ENCODE measurements at places on chromosomes 3 and 15.

GRCh38 chr15:59349680-59350420, 22.8 kb downstream of the MYO1E start:
- DNase-seq = peak; percentile 60

DNA sequence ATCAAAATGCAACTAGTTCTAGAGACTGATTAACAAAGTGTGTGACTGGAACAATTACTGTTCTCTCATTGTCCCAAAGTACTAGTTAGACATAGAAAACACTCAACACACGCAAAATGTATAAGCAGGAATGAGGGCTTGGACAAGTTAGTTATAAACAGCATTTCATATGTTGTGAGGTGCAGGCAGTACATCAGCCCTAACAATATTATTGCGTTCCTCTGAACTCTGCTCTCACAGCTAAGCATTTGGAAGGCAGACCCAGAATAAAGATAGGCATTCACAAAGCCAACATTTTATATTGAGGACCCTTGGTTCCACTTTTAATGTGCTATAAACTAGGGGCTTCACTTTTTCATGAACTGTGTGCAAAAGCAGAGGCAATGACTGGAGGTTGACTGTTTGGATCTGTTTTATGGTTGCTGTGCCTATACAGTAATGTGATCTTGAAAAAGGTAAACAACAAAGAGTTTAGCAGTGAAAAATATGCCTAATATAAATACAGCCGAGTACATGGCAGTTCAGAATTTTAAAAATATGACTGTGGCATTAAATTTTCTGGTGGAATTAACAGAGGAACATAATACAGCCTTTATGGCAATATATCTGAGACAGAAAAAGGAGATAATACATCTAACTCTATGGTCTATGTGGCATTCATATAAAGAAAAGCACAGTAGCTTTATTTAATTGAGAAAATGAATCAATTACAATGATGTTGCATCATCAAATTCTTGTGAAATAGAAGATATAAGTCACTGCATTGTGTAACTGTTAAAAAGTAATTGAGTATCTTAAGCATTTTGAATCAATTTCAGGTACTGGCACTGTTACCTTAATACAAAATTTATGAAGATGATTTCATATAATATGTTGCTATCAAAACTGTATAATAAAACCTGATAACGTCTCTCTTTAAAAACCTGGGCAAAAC, 80.0 kb upstream of the SKOR1 start:
- DNase-seq = no peak

- DNase-seq = no peak
These were observed 8.1 kb downstream of the SNRPN start for GRCh38 chr15:24962880-24963279.

GRCh38 chr3:178454726-178455125, 81.5 kb upstream of the KCNMB2 start:
- no peak for DNase-seq

GRCh38 chr3:123317716-123318115, 116.0 kb downstream of the SEC22A start:
- DNase-seq = no peak

DNA sequence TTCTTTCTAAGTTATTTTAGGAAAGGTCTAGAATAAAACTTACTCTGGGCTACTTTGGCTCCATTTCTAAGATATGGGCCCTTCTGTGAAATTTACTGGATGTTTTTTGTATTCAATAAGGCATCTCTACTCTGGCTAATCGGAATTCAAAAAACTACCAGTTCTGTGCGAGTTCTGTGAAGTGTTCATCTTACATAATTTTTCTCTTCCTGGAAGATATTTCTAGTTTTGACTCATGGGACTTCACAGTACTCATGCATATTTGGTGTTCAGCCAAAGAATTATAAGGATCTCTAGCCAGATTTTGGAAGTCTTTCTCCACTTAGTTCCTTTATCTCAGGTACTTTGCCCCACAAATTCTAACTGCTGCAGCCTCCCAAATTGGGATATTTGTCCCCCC, 46.4 kb upstream of the MBNL1 start:
- no peak for DNase-seq

DNA sequence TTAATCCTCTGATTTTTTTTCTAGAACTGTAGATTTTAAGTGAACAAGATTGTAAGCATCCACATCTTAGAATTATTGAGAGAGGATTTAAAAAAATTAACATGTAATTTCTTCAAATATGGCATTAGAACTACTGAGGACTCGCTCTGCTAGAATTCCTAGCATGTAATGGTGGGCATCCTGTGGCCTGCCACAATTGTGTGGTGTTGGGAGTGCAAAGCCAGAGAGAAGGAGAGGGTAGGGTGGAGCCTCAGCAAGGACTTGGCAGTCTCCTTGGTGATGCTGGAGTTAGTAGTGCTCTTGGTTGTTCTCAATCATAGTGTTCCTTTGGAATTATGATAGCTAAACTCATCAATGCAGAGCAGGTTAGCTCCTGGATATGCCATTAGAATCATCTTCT, 443.9 kb upstream of the TBL1XR1 start:
- no peak for DNase-seq
